Endodermal cell (in vitro differentiated cells): ENCODE measurements at places on chromosomes 11 and 22.

DNA sequence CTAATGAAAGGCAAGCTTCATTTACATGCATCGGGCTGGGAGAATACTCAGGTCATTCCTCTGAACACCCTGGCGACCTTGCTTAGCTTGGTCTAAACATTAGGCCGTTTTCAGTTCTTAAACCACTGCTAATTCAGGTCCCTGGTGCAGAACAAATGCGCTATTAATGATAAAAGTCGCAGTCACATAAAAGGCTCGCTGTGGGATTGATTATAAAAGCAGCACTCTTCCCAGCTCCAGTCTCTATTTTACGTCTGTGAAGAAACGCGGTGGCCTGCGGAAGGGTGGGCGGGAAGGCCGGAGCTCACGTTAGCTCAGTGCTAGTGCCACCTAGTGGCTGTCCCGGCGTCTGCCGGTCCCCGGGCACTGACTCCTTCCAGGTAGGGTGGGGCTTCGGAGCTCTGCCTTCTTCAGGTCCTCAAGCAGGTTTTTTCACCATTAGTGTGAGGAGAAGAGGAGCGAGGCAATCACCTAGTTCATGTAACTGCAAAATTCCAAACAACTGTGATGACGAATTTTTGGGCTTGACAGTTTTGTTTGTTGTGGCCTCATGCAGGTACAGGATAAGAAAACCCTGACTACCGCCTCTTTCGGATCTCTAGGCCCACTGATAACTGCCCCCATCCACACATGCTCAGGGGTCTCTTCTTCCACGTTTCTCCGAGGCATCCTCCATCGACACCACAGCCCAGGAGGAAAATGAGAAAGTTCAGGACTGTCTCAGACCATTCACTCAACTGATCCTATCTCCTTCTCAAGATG, 66.5 kb upstream of the CLMP start:
- H3K4me1 ChIP-seq: no peaks in the 10 kb centered on the region
- H3K36me3 ChIP-seq: no peaks in the 10 kb centered on the region
- H3K27me3 ChIP-seq: peaks cover 9% of the 10 kb centered on the region

- no peak overlapping the region for H3K27ac ChIP-seq
- H3K27me3 ChIP-seq: no peaks in the 10 kb centered on the region
- H3K36me3 ChIP-seq: no peaks in the 10 kb centered on the region
- no peaks in the 10 kb centered on the region for H3K4me1 ChIP-seq
These were observed 42.7 kb downstream of the RTL6 start for GRCh38 chr22:44455151-44455962.

- H3K36me3 ChIP-seq: peaks cover 31% of the 10 kb centered on the region
- no peaks in the 10 kb centered on the region for H3K4me1 ChIP-seq
- H3K27me3 ChIP-seq: no peaks in the 10 kb centered on the region
- DNase-seq: no peak
- H3K4me3 ChIP-seq: peak overlapping the region; percentile 89
- H3K27ac ChIP-seq: peak overlapping the region; percentile 52
These were observed 822 bp downstream of the RBX1 start for GRCh38 chr22:40951795-40952605.

- no peaks in the 10 kb centered on the region for H3K4me1 ChIP-seq
- no peak overlapping the region for H3K4me3 ChIP-seq
- H3K27ac ChIP-seq: no peak overlapping the region
- no peak for DNase-seq
These were observed 127.9 kb upstream of the CSNK2A3 start for GRCh38 chr11:11480971-11481370.

DNA sequence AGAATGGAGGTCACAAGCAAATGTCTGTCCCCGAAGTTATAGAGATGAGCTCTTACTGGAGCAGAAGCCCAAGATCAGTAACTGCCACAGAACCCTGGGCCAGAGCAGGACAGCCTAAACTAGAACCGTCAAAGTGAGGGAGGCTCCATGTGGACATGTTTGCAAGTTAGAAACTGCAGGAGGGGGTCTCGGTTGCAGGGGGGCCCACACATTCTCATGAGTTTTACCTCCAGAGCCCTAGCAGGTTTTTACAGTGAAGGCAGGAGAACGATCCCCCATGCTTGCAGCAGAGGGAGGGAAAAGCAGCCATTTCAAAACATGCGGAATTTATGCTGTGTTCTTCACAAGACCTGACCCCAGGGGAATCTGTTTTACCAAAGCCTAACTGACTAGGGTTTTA, 133.5 kb upstream of the B3GAT1 start:
- no peaks in the 10 kb centered on the region for H3K36me3 ChIP-seq
- no peak for DNase-seq
- no peak overlapping the region for H3K4me3 ChIP-seq
- H3K27ac ChIP-seq: no peak overlapping the region
- no peaks in the 10 kb centered on the region for H3K4me1 ChIP-seq
- no peaks in the 10 kb centered on the region for H3K27me3 ChIP-seq

DNA sequence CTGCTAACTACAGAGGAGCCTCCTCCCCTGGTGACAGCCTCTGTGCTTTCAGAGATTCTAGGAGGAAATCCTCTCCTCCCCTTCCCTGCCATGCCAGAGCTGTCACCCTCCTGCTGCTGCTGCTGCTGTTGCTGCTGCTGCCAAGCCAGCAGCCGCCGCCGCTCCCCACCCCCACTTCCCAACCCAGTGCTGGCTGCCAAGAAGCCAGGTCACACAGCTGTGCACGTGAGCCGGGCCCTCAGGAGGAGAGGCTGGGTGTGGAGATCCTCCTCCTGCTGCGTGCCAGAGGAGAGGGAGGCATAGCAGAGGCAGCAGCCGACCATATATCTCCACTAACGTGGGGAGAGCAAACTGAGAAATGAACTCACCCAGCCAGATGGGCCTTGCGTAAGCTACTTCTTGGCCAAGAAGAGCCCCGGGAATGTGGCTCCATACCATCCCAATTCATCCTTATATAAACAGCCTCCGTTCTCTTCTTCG, 12.4 kb downstream of the CRY2 start:
- DNase-seq: peak; percentile 82
- H3K36me3 ChIP-seq: peaks cover 69% of the 10 kb centered on the region
- H3K27me3 ChIP-seq: no peaks in the 10 kb centered on the region
- H3K4me1 ChIP-seq: no peaks in the 10 kb centered on the region

- peak; percentile 37 for DNase-seq
- H3K27me3 ChIP-seq: no peaks in the 10 kb centered on the region
- H3K27ac ChIP-seq: no peak overlapping the region
- H3K4me3 ChIP-seq: no peak overlapping the region
- H3K36me3 ChIP-seq: no peaks in the 10 kb centered on the region
These were observed 5.1 kb downstream of the MRGPRF start for GRCh38 chr11:69007975-69008381.

DNA sequence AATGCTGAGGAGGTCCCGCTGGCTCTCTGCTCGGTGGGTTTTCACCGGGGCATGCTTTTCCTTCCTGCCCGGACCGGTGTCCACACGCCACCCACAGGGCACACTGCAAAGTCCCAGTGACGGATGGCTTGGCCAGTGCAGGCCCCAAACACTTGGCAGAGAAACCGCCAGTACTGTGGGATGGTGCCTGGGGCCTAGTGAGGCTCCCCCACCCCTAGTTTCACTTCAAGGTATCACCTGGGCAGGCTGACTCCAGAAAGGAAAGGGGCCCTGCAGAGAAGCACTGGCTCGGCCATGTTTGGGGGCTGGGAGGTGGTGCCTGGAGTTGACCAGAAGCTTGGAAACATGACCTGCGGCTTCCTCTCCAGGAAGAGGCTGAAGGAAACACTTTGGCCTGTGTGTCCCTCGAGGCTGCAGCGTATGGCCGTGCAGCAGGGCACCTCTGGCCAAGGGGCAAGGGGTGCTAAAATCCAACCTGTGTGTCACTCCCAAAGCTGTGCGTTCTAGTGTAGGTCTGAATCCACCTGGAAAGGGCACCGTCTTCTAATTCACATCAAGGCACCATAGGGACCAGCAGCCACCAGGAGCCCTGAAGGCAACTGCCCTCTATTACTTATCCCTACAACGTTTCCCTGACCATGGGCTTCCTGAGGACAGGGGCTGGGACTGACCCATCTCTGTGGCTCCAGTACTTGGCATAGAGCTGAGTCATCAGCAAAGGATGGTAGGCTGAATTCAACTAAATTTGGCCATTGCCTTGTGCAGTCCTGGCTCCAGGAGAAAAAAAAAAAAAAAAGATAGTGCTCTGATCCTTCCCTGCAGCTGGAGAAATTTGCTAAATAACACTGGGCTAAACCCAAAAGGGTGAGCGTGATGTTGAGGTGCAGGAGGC, 22.6 kb downstream of the TPBGL start:
- H3K4me3 ChIP-seq: no peak overlapping the region
- H3K36me3 ChIP-seq: peaks cover 25% of the 10 kb centered on the region
- DNase-seq: peak; percentile 72
- no peak overlapping the region for H3K27ac ChIP-seq
- no peaks in the 10 kb centered on the region for H3K4me1 ChIP-seq

DNA sequence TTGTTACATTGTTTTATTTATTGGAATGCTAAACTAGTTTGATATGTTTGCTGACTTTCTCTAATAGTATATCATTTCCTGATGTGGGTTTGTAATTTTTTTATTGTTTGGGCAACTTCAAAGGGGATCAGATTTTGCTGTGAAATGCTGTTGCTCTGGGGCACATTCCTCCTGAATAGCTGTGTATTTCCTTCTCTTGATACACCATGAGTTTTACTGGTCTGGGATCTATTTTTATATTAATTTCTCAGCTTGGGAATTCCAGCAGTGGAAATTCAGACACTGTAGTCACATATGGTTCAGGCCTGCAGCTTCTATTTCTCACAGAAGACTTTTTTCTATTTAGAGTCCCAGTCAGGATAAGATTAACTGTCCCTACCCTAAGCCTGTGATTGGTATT, 58.9 kb downstream of the RPUSD4 start:
- peaks cover 8% of the 10 kb centered on the region for H3K27me3 ChIP-seq
- no peak overlapping the region for H3K27ac ChIP-seq
- no peaks in the 10 kb centered on the region for H3K36me3 ChIP-seq
- H3K4me3 ChIP-seq: no peak overlapping the region
- H3K4me1 ChIP-seq: peaks cover 6% of the 10 kb centered on the region

GRCh38 chr22:40463017-40463631, 92.7 kb downstream of the SGSM3 start:
- no peak overlapping the region for H3K4me3 ChIP-seq
- H3K4me1 ChIP-seq: peaks cover 3% of the 10 kb centered on the region
- DNase-seq: no peak
- H3K27me3 ChIP-seq: no peaks in the 10 kb centered on the region

DNA sequence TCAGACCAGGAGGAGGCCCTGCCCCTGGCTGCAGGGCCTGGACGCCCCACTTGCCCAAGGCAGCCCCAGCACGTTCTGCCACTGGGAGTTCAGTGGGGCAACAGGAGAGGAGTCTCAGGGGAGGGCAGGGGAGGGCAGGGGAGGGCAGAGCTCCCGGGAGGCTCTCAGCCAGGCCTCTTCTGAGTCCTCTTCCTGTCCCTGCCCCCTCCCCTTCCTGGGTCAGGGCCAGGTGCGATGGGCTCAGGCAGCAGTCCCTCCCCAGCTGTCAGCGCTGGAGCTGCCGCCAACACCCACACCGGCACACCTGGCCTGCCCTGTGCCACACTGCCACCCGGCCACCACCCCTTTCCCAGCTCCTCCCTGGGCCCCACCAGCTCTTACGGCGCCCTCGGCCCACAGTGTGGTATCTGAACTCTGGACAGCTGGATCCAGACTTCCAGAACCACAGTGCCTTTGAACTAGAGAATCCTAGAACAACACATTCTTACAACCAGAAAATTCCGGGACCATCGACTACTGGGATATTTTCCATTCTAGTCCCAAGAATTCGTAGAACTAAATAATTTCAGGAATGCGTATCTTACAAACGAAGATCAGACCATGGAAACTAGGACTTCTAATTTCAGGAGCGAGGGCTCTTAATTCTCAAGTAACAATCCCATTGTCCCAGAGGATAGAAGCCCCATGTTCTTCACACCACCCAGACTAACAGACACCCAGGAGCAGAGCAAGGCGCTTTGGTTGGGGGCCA, 21.8 kb downstream of the RPL3 start:
- no peaks in the 10 kb centered on the region for H3K36me3 ChIP-seq
- H3K4me3 ChIP-seq: no peak overlapping the region
- H3K27ac ChIP-seq: peak overlapping the region; percentile 63
- no peaks in the 10 kb centered on the region for H3K27me3 ChIP-seq
- H3K4me1 ChIP-seq: no peaks in the 10 kb centered on the region

- H3K27ac ChIP-seq: no peak overlapping the region
- no peaks in the 10 kb centered on the region for H3K36me3 ChIP-seq
- no peak overlapping the region for H3K4me3 ChIP-seq
- no peaks in the 10 kb centered on the region for H3K4me1 ChIP-seq
- no peak for DNase-seq
These were observed 28.8 kb downstream of the ZNF70 start for GRCh38 chr22:23722160-23722559.

DNA sequence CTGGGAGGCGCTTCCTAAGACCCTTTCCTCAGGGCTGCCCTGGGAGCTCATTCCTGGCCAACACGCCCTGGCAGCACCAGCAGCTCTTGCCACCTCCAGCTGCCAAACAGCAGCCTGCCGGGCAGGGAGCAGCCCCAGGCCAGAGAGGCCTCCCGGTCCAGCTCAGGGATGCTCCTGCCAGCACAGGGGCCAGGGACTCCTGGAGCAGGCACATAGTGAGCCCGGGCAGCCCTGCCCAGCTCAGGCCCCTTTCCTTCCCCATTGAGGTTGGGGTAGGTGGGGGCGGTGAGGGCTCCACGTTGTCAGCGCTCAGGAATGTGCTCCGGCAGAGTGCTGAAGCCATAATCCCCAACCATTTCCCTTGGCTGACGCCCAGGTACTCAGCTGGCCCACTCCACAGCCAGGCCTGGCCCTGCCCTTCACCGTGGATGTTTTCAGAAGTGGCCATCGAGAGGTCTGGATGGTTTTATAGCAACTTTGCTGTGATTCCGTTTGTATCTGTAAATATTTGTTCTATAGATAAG, 7.6 kb downstream of the SLC39A13 start:
- peak overlapping the region; percentile 44 for H3K27ac ChIP-seq
- DNase-seq: peak; percentile 81
- H3K4me3 ChIP-seq: no peak overlapping the region
- no peaks in the 10 kb centered on the region for H3K27me3 ChIP-seq

DNA sequence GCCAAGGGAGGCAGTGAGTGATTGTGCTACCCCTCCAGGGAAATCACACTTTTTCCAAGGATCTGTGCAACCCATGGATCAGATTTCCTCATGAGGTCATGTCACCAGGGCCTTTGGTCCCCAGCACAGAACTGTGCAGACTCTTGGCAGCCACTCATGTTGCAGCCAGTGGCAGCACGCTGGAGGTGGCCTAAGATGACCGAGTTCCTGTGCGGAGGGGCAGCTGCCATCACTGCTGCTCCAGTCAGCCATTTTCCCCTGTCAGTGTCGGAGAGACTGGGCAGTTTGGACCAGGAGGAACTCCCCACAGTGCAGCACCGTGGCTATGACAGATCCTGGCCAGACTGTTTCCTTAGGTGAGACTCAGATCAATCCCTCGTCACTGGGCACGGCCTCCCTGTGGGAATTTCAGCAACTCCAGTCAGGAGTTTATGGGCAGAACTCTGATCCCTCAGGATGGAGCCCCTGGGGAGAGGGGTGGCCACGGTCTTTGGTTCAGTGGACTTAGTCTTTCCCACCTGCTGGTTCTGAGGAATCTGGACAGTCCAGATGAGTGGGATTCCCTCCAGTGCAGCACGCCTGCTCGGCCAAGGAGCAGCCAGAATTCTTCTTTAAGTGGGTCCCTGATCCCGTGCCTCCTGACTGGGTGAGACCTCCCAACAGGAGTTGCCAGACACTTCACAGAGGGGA, 194.6 kb upstream of the CARD18 start:
- H3K4me3 ChIP-seq: no peak overlapping the region
- H3K27ac ChIP-seq: no peak overlapping the region
- no peaks in the 10 kb centered on the region for H3K4me1 ChIP-seq
- no peaks in the 10 kb centered on the region for H3K36me3 ChIP-seq
- H3K27me3 ChIP-seq: no peaks in the 10 kb centered on the region
